NCI-H2081 (cell line): ENCODE measurements at places on chromosomes 16 and 17.

DNA sequence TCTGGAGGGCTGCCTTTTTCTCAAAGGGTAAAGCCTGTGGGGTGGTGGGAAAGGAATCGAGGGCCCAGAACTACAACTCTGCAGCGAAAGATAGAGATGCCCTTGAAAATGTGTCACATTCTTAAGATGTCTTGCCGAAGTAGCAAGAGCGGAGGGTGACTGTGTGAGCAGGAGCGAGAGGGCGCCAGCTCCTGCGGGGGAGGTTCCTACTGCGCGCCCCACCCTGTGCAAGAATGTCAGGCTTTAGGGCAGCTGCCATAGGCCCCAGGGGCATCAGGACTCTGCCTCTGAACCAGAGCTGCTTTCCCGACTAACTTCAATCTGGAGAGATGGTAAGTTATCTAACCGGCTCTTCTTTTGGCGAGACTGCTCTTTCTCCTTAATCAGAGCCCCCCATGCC, 11.8 kb upstream of the ITGAE start:
- no peak for DNase-seq

- DNase-seq = no peak
Measured at GRCh38 chr16:89357055-89357816, 133.1 kb downstream of the ANKRD11 start.

DNA sequence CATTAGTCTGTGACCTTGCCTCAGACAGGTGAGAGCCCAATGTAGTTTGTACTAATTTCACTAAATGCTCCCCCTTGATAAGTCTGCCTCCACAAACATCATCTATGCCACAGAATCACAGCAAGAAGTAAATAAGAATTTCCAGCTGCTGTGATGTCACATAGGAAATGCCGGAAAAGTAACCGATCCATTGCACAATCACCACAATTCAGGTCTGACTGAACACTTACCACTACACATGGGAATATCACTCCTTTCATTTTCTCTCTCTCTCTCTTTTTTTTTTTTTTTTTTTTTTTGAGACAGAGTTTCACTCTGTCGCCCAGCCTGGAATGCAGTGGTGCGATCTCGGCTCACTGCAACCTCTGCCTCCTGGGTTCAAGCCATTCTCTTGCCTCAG, 79.0 kb upstream of the CDH11 start:
- no peak for DNase-seq

GRCh38 chr16:4933433-4933832, 3.5 kb downstream of the PPL start:
- no peak for DNase-seq

- no peak for DNase-seq
Measured at GRCh38 chr16:66848172-66848571, 4.0 kb downstream of the CA7 start.
